Fibroblast of pulmonary artery (primary cell): ENCODE measurements at places on chromosomes 13 and 19.

DNA sequence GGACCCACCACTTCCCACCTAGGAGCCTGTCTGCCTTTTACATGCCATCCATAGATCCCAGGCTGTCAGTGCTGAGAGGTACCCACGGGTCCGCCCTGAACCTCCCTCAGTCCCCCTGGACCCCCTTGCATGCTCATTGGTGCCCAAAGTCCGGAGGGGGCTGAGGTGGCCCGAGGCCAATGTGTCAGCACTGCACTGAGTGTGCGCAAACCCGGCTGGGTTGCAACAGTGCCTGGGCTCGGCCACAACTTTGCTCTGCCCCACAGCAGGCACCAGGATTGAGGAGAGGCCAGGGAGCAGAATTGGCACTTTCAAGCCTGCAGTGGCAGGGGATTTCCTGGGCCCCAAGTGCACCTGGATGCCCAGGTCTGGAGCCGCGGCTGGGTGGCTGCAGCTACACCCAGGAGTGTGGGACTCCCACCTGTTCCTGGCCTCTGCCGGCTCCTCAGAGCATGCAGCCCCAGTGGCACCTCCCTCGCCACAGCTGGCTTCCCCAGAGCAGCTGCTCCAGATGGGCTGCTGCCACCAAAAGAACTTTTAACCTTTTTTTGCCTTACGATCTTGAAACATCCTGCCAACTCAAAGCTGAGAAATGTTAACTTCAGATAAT is 837.0 kb downstream of the SLITRK6 start:
- no peak for DNase-seq

GRCh38 chr19:41515015-41515652 is 60.8 kb upstream of the CEACAM21 start:
- DNase-seq: no peak

GRCh38 chr13:109166804-109167203 is 537.4 kb downstream of the MYO16 start:
- DNase-seq: no peak

GRCh38 chr13:83881917-83882605 is at the start of gene SLITRK1:
Gene SLITRK1, minus strand, starts transcription at chr13:83882474. Its CDS starts 967 bp downstream, at chr13:83881507.
- DNase-seq: peak; percentile 79

GRCh38 chr19:53388904-53389303 is 6.0 kb upstream of the ZNF765 start:
- DNase-seq: no peak

GRCh38 chr19:29401712-29402421 is 123.9 kb upstream of the VSTM2B start:
- DNase-seq: no peak

DNA sequence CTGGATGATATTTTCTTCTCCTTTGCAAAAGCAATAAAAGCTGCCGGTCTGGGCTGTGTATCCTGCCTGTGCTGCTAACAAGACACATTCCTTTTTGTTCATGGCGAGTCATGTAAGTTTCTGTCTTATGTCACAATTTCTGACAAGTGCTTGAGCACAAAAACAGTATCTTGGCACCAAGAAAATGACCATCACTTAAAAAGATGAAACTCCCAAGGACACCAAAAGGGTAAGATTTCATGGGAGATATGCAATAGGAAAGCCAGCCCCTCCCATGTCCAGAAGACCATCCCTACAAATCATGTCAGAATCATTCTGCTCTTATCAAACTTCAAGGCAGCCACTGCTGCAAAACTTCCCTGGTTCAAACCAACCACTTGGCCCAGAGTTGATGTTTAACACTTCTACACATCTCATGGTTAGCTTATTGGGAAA is 375.4 kb upstream of the ZNF507 start:
- DNase-seq: no peak

- peak; percentile 78 for DNase-seq
Measured at GRCh38 chr19:33125929-33126388, 6.0 kb upstream of the WDR88 start.

GRCh38 chr13:51620165-51620983 is 36.1 kb downstream of the WDFY2 start:
- DNase-seq: no peak

DNA sequence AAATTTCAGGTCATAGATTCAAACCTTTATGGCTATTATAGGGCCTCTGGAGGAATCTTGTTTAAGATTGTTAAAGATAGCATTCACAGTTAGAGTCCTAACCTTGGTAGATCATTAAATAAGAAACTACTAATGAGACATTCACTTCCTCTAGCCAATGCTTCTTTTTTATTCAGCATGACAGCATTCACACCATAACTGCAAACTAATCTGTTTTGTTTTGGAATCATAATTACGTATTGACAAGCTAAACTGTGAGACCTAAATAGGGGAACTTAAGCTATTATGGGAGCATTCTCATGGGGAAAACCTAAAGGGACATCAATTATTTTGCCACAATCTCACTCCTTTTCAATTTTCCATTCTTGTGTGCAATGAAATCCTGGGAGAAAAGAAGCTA is 653.8 kb downstream of the PCDH9 start:
- DNase-seq: no peak

GRCh38 chr19:42311657-42312056 is 1.5 kb upstream of the TMEM145 start:
- no peak for DNase-seq

GRCh38 chr19:15869109-15869555 is 28.7 kb downstream of the CYP4F2 start:
- peak; percentile 10 for DNase-seq

GRCh38 chr19:38155453-38155852 is 68.6 kb downstream of the DPF1 start:
- DNase-seq: peak; percentile 35

DNA sequence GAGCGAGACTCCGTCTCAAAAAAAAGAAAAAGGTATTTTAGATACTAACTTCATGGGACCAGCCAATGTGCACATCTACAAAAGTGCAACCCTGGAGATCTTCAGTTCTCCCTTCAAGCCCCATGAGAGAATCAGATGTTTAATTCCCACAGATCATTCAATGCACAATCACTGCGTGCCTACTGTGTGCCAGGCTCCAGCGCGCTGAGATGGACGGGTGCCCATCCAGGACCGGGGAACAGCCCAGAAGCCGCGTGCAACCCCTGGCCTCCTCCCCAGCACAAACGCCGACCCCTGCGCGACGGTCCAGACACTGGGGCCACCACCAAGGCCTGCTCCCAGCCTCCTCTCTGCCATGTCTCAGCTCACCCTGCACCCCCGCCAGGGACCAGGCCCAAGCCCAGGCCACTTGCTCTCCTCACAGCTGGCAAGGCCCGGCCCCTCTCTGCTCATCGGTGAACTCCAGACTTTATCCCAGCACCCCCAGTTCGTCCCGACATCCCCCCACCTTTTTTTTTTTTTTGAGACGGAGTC is 5.3 kb downstream of the BTBD2 start:
- no peak for DNase-seq

DNA sequence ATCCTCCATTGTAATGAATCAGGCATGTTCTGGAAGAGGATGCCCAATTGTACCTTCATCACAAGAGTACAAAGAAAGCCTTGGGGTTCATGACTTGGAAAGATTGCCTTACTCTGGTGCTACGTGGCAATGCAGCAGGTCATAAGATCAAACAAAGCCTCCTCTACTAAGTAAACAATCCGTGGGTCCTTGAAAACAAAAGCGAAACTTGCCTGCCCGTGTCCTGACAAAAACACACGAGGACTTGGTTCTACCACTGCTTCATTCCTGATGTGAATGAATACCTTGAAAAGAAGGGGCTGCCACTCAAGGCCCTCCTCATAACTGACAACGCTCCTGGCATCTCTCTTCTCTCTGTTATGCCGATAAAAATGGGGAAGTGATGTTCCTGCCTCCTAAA is 18.9 kb downstream of the ZNF563 start:
- no peak for DNase-seq

DNA sequence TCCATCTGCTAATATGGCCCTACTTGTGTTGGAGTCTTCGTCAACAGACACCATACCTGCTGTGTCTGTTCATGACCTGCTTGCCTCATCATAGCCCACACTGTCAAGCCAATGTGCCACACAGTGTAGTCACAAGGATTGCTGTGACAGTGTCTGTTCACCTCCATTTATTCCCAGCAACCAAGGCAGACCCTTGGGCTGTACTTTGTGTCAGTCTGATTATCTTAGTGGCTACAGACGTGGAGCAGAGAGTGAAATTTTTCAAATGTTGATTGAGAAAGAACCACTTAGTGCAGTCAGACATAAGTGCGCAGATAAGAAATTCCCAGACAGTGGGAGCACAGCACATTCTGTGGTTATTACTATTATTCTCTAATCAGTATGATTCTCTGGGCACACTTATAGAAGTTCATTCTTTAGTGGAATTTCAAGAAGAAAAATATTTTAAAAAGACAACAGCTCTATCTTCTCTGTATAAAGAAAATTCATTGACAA is 184.6 kb downstream of the GPC6 start:
- DNase-seq: peak; percentile 25

DNA sequence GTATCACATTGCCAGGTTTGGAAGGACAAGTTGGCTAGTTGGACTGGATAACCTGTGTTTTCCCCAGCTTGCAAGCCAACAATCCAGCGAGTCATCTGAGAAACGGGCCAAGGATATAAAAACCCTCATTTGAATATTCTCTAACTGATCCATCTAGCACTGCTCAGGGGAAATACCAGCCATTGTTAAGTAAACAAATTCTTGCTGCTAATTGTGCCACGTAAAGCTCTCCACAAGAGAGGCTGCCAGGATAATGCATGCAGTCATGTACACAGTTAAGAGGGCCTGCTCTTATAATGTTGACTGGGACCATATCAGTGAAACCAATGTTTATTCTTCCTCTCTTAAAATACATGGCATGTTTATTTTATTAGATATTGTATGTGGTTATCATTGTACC is 663.2 kb upstream of the SGCG start:
- no peak for DNase-seq

DNA sequence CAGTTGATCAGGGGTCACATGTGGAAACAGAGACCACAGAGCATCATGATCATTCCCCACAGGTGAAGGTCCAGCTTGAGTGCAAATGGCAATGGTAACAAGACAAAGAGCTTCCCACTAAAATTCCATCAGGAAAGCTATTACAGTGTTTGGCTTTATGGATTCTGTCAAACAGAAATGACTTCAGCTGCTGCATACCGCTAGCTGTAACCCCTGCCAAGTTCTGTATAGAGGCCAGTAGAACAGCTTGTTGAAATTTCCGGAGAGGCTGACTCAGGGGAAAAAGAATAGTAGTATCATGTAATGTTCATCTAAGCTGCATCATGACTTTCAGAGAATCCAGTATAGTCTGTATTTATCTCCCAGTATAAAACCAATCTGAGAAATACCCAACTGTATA is 1704.7 kb downstream of the SLITRK5 start:
- DNase-seq: peak; percentile 93

DNA sequence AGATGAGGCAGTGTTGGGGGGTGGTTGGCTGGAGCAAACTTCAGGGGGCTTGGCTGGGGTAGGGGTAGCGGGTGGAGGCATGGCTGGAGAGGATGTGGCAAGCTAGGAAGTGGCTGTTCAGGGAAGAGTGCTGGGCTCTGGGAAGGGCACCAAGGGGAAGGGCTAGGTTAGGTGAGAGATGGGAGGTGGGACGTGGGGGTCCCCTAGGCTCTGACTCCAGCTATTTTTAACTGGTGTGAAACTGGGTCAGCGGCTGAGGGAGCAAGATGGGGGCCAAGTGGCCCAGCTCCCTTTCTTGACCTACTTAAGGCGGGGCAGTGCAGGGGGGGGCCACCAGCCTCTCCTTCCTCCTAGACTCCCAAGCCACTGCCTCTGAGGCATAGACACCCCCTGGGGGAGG is 7.3 kb downstream of the KCNC3 start:
- DNase-seq: no peak

GRCh38 chr13:99610702-99611289 is 109.5 kb downstream of the TM9SF2 start:
- no peak for DNase-seq

DNA sequence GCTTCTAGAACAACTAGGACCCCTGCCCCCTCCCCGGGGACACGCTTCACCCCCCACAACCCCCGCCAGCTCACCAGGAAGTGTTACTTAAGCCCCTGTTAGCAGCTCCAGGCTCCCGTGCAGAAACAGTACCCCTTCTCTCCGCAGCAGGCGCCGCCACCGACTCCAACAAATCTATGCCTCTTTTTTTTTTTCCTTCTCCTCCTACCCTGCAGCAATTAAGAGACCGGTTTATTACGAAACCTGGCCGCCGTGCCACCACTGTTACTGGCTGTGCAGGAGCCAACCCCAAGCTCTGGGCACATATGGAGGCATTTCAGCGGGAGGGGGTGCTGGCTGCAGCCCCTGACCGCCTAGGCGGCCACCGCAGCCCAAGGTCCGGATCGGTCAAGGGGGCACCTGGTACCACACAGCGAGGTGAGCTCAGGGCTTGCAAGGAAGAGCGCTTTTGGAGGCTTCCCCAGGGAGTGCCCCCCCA is 2.4 kb downstream of the GADD45B start:
- peak; percentile 79 for DNase-seq

GRCh38 chr19:29287061-29287460 is 74.1 kb upstream of the UQCRFS1 start:
- DNase-seq: no peak

DNA sequence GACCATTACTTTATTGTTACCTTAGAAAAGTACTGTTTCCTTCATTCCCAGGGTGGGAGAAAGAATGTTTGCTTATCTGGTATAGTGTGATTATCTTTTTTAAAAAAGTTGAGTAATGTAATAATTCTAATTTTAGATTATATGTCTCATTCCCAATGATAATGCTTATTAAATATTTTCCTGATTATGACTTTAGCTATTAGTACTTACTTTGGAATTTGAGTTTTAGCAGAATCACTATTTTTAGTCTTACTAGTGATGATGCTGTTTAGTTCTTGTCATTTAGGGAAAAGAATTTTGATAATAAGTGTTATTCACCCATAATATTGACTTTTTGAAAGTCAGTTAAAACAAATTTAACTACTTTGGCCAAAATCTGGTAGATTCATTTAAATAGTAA is 95.2 kb downstream of the FRY start:
- DNase-seq: no peak

DNA sequence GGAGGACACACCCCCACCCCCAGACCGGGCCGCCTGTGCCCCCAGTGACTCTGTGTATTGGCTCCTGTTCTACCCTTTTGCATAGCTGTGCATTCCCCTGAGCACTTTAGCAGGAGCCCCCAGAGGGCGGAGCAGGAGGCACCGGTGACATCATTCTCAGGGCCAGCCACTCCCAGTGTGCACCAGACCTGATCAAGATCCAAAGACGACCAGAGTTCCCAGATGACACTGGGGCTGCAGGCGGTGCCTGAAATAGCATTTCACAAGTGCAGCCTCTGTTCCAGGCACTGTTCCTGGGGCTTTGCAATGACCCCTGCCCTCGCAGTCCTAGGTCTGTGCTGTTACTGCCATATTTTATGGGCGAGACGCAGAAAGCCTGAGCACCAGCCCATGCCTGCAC is 14.5 kb upstream of the PTPRS start:
- no peak for DNase-seq

GRCh38 chr19:51689751-51690453 is 3.2 kb upstream of the SPACA6 start:
- peak; percentile 64 for DNase-seq

GRCh38 chr13:34731486-34731885 is 210.6 kb upstream of the NBEA start:
- DNase-seq: no peak

GRCh38 chr13:58921129-58921528 is 1242.6 kb downstream of the DIAPH3 start:
- DNase-seq: no peak

GRCh38 chr19:39147480-39147879 is 21.9 kb downstream of the PAK4 start:
- no peak for DNase-seq

GRCh38 chr13:43805071-43805468 is 18.3 kb upstream of the ENOX1 start:
- DNase-seq: peak; percentile 73

GRCh38 chr13:30978981-30979956 is 46.8 kb downstream of the TEX26 start:
- peak; percentile 25 for DNase-seq

GRCh38 chr13:90709319-90709718 is 638.2 kb upstream of the MIR17HG start:
- no peak for DNase-seq
